ENCODE measurements at places on chromosomes 6 and 20.

DNA sequence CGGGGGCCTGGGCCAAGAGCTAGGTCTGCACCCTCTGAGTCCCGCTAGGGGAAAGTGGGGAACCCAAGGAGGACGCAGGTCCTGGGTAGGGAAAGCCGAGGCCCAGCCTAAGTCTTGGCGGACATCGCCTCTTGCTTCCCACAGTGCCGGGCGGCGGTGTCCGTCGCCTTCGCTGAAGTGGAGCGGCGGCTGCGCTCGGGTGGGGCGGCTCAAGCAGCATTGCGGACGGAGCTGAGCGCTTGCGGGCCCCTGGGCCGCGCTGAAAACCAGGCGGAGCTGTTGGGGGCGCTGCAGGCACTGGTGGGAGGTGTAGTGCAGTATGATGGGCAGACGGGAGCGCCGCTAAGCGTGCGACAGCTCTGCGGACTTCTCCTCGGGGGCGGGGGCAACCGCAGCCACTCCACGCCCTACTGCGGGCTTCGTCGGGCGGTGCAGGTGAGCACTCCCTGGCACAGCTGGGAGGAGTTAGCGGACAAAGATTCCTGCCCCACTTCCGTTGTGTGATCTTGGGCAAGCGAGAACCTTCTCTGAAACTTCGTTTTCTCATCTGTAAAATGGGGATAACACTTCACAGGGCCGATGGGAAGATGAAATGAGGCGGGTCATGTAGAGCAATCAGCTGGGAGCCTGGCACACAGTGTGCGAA, 4.2 kb downstream of the PRSS16 start:
- peak; percentile 30 for DNase-seq

DNA sequence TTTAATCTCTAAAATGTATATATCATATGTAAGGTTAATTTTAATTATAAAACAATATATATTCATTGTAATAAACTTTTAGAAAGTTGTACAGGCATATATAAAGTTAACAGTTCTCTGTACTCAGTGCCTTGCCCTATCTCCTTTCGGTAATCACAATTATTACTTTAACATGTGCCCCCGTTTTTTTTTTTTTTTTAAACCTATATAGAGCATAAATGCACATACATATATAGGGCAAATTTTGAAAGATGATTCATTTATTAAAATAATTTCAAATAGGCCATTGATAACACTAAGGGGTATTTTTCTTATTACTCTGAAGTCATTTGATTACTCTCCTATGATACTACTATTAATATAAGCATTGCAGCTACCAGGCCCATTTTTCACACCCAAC, 1.9 kb downstream of the ASF1A start:
- no peak for DNase-seq

DNA sequence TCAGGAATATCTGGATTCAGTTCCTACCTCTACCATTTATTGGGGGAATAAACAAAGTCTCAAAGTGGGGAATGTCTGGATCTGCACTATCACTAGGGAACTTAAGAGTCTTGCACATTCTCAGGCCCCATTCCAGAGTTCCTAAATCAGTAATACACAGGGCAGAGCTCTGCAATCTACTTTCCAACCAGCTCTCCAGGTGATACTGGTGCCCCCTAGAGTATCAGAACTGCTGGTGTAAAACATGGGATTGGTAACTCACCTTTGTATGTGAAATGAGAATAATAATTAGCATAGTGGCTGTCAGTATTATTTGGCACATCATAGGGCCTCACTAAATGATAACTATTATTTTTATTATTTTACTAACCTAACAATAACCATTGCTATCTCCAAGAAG, 278.8 kb upstream of the IMPG1 start:
- DNase-seq, result peak; percentile 1

- no peak for DNase-seq
These were observed 37.1 kb upstream of the B4GALT5 start for GRCh38 chr20:49750611-49751396.

Measured in umbilical cord (tissue), 2 donors.